ENCODE measurements at places on chromosomes 11 and 22. TPM values are rescaled to one million over a fixed set of nuclear protein-coding genes. Genes with fewer than 3 reads are reported as not detected.

- DNase-seq = peak; percentile 79
These were observed 7.5 kb downstream of the HSPA8 start for GRCh38 chr11:123054301-123055065.

GRCh38 chr11:118896472-118896913, 12.8 kb downstream of the CXCR5 start:
- DNase-seq = peak; percentile 64

- DNase-seq = no peak
These were observed 602 bp downstream of the NAT10 start for GRCh38 chr11:34105957-34106504.

- DNase-seq = no peak
These were observed 24.3 kb downstream of the EMSY start for GRCh38 chr11:76469141-76469540.

The TTC36 gene
- polyA plus RNA-seq = 0.19 TPM

GRCh38 chr22:36455571-36456463, 25.6 kb downstream of the TXN2 start:
- no peak for DNase-seq

The TCN1 gene
- polyA plus RNA-seq = not detected

DNA sequence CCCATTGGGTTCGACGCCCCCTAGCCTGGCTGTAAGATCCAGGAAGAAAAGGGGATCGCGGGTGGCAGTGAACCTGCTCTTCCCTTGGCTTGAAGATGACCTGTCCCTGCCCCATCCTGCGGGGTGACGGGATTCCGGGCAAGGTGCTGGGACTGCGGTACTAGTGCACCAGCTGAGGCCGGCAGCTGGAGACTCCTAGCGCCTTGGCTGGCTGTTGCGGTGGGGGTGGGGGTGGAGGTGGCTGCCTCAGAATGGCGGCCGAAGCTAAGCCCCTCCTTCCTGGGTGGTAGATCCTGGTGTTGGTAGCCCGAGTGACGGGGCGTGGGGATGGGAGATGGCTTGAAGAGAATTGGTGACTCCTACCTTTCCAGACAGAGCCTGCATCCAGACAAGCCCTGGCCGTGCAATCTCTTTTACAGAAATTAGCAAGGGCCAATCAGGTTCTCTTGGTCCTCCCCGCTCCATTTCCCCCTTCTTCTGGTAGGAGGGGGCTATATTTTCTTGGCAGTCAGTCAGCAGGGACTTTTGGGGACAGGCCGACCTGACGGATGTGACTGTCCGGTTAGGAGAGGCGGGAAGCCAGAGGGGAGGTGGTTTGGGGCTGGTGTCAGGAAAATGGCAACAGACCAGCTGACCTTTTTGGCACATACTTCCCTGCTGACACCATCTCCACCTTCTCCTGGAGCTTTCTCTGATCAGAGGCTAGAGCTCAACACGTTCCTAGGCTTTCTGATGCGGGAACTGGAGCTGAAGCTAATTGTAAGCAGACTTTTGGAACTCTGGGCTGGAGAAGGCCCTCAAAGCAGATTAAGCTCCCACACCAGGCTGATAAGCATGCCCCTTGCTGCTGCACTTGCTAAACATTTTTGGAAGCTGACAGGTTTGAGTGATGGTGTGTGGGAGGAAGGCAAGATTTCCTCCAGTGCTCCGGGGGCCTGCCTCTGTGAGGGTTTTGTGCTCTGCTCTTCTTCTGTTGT, 2.0 kb downstream of the NAV2 start:
- peak; percentile 22 for DNase-seq

DNA sequence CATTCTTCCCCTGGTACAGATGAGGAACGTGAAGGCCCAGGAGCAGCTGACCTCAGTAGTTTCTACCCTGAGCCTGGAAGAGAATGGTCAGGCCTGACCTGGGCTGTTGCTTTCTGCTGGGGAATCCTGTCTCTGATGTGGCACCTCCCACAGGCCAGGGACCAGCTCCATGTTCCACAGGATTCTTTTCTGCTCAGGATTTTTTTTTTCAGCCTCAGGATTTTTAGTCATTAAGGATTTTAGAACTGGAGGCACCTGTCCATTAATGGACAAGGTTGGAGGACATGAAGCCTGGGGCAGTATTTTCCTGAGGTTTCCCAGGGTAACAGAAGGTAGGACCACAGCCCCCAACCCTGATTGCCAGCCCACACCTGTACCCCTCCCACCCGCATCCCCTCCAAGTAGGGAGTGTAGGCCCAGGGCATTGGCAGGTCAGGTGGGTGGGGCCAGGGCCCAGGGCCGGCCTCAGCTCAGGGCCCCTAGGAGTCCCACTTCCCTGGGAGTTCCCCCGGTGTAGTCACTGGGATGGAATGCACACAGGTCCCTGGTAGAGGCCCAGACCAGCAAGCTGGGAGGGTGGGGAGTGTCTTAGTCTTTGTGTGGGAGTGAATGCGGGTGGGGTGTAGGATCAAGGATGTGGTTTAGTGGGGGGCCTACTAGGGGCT, 16.1 kb downstream of the BIK start:
- no peak for DNase-seq

- no peak for DNase-seq
These were observed 41.6 kb downstream of the BUD13 start for GRCh38 chr11:116731097-116731761.

The DEUP1 gene
- polyA plus RNA-seq = not detected

DNA sequence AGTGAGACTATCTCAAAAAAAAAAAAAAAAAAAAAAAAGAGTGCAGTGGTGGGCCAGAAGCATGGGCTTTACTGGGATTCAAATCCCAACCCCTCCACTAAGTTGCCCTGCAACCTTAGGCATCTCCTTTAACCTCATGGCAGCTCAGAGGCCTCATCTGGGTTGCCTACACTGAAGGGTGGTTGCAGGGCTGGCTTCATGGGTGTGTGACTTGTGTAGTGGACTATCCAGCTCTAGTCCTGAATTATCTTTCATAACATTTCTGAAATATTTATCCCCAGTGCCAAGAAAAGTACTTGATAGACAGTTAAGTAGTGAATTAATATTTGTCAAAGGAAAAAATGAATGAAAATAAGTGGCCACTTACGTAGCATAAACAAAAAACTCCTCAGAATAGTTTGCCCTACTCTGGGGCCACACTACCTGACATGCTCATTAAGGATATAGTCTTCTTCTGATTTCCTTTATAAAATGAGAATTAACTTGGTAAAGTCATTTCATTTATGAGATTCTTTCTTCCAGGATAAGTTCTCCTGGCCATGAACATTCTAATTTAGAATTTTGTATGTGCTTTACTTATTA, 116.0 kb upstream of the SYT13 start:
- no peak for DNase-seq

Data from B cell (primary cell).